Esophagus squamous epithelium (tissue), 5 donors: ENCODE measurements at places on chromosomes 11 and 22.

DNA sequence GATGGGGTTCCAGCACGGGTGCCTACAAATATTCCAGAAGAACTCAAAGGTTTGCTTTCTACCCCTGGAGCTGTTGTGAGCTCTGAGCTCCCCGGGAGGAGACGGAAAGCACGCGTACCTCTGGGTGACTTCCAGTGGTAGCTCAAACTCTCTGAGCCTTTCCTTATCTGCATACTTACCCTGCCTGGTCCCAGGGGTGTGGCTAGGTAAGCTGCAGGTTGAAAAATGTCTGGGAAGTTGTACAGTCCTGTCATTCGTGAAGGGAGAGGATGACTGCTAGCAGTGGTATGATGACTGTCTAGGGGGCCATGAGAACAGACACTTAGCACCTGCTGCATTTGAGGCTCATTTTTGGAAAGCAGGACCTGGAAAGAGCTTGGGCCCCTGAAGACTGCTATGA lies 111.5 kb downstream of the DSCAML1 start:
- DNase-seq, result no peak

DNA sequence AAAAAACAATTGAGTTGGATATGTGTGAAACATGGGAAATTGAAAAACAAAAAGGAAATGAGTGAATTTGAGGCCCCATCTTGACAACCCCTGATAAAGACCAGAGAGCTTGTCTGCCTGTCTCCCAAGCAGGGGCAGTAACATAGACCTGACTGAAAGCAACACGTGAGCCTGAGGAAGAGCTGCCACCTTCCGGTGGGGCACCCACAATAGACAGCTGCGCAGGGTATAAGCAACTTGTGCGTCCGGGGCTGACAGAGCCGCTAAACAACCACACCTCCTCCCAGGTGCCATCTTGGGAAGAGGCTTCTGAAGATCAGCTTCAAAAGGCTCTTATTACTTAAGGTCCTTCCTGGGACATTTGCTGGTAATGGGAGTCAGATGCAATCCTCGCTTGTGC lies 166.8 kb downstream of the NTM start:
- no peak for DNase-seq

- no peak for DNase-seq
Observed at GRCh38 chr11:74650498-74650897, 58.1 kb downstream of the POLD3 start.

- DNase-seq, result no peak
Observed at GRCh38 chr11:14052198-14052597, 89.7 kb downstream of the SPON1 start.

GRCh38 chr22:35521358-35522224 lies 19.0 kb upstream of the RASD2 start:
- no peak for DNase-seq

DNA sequence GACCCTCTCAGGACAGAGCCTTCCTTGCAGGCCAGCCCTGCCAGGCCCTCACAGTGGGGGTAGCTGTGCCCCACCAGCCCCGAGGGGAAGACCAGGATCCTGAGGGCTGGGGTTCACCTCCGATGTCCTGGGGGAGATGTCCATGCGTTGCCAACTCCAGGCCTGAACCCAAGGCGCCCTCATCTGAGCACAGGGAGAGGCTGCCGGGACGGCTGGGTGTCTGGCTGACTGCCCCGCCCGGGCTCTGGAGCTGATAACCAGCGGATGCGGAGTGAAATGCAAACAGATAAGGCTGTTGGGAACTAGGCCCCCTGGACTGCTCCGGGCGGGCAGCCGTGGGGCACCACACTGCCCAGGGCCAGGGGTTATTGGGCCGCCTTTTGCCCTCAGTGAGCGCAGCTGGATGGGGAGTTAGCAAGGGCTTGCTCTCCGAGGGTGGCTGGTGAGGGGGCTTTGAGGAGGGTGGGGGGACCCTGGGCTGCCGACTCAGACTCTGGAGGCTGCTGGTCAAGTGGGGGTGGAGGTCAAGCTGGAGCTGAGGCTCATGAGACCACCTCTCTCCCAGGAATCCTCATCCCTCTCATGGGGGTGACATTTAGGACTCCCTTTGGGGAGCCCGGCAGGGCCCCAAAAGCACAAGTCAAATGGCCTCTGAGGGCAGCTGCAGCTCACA lies 5.6 kb upstream of the MUC6 start:
- no peak for DNase-seq

GRCh38 chr11:65496304-65497140 lies 2.3 kb upstream of the MALAT1 start:
- no peak for DNase-seq

- DNase-seq, result no peak
Observed at GRCh38 chr11:61139387-61139786, 21.8 kb downstream of the VPS37C start.

DNA sequence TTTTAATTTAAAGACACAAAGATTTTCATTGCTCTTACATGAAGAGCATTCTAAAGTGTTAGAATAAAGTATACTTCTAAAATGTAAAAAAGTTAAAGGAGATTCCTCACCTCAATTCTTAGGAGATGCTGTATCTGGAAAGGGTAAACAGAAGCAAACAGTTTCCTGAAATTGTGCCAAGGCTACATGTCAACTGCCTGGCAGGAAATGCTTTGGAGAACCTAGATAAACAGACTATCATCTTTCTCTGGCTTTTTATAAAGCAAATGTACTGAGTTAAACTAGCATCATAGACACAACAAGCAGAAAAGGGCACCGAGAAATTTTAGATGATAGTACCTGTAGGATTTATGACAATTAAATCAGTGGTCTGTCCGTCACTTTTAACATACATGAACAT lies 24.7 kb upstream of the AKIP1 start:
- DNase-seq, result no peak
